A673 (cell line): ENCODE measurements at places on chromosomes 1 and 21. TPM values are rescaled to one million over a fixed set of nuclear protein-coding genes. Genes with fewer than 3 reads are reported as not detected.
A peak's percentile ranks its signal among the peaks of the same experiment; 100 is the strongest.

The FCRL1 gene
- not detected in 2 replicates for total RNA-seq

The CSF3R gene
- total RNA-seq = not detected in 2 replicates

The SDC3 gene
- 7.7 and 11.6 TPM in 2 replicates for total RNA-seq

The PIGR gene
- total RNA-seq = not detected in 2 replicates

The TIE1 gene
- total RNA-seq = not detected in 2 replicates

The PGBD5 gene
- total RNA-seq = 0.22 and 0.52 TPM in 2 replicates

- DNase-seq = no peak
Measured at GRCh38 chr1:229131243-229132105, 139.4 kb upstream of the RAB4A start.

DNA sequence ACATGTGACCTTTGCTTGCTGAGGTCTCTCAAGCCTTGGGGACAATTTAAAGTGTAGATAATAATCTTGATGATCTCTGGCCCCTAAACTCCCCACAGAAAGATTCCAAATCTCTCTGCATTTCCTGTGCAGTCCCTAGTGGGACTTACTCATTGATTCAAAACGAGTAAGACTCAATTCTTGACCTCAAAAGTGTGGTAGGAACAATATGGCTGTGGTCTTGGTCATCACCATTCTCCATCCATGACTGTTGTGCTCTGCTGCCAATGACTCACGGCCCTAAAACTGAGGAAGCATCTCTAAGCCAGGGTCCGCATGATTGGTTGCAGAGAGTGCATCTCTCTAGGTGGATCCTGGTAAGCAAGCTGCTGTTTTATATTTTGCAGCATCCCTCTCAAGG, 268.0 kb downstream of the PTGER3 start:
- DNase-seq = no peak

GRCh38 chr1:30757352-30758120, at the start of gene LAPTM5:
Gene LAPTM5 (minus strand): TSS chr1:30757774. CDS start chr1:30757745, 29 bp downstream.
- no peak for DNase-seq

- no peak for DNase-seq
Measured at GRCh38 chr1:230976825-230977747, 1.6 kb downstream of the TTC13 start.

- peak; percentile 37 for DNase-seq
Measured at GRCh38 chr1:54800899-54801759, at the start of gene TTC22. Gene TTC22 (minus strand): TSS chr1:54801323. CDS start chr1:54801163, 160 bp downstream.

- no peak for DNase-seq
Measured at GRCh38 chr1:19407494-19408096, 77.7 kb downstream of the CAPZB start.

DNA sequence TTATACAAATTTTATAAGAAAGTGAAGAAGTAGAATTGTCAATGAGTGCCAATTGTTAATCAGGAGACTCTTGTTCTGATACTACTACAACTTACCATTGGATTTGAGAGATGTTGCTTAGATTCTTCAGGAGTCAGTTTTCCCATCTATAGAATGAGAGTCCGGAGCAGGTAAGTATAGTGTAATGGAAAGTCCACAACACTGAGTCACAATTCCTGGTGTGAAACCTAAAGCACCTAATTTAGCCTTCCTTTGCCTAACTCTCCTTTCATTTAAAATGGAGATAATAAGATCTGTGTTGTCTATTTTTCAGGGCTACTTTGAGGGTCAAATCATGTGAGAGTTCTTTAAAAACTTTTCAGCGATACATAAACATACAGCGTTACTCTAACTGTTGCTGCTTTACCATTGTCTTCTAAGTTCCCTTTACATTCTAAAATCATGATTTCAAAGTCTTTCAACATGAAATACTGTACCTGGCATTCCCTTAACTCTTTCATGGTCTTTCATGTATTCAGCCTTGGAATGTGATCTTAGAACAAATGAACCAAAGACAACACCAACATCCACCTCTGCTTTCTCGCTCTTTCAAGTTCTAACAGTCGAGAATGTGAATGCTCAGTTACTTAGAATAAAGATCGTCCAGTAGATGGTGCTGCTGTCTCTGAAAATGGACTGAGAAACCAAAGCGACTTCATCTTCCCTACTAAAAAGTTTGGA, 90.9 kb downstream of the SLC30A10 start:
- DNase-seq = peak; percentile 65

- no peak for DNase-seq
Measured at GRCh38 chr21:38675182-38675824, 130.4 kb upstream of the ETS2 start.

- no peak for DNase-seq
Measured at GRCh38 chr1:99589186-99589636, 56.7 kb upstream of the PALMD start.

DNA sequence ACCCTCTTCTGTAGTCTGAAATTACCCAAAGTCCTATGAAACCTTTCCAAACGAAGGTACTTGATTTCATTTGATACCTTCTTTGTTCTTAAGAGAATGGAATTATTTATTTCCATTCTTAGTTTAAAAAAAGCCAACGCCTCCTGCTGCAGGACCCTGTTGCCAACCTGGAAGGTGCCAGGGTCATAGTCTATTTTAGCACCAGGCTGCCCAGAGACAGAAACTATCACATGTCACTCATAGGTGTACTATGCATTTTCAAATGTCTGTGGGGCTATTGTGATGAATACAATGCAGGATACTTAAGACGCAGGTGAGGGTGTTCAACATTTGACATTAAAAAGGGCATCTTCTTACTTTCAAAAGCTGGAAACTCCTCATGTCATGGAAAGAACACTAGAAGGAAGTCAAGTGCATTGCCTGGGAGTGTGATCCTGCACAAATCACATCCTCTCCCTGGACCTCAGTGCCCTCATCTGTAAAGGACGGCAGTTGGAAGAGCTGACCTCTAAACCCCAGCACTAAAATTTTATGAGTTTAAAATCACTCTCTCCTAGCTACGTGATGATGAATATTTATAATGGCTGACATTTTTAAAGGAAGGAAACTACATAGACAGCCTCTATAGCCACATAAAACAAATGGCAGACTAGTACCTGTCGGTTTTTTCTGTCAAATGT, 107.3 kb upstream of the SYT6 start:
- DNase-seq = no peak
